ENCODE measurements at places on chromosomes 3 and 15.

DNA sequence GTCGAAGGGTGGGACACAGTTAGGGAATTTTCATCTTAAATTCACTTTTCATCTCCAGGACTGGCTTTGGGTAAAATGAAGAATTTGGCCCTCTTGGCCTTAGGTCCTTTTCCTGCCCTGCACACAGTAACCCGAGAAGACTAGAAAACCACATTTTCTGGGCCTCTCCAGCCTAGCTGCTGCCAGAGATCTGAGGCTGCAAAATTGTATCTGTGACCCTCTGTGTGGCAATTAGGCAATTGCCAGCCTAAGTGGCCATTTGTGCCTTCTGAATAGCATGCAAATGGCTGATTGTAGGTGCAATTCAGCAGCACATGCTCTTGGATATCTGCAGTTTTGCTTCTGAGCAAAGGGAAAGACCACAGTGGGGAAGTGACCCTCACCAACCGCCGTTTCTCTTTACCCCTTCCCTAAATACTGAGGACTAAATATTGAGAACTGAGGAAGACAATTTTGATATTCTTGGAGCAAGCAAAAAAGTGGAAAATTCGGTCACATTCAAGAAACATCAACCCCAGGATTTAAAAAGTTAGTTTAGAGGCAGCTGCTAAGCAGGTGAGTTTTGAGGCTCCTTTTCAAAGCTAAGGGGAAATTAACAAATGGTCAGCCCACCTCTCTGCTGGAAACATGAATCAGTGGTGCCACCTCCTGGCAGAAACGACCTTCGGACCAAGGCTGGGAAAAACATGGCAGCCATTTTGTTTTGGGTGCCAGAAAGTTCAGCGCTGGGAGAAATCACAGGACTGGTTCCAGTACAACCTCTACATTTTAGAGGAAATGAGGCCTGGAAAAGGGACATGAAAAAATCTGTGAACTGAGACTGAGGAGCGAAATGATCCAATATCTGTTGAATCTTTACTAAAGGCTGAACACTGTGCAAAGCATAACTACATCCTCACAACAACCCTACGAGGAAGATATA is 56.6 kb upstream of the PRTG start:
- DNase-seq = no peak

DNA sequence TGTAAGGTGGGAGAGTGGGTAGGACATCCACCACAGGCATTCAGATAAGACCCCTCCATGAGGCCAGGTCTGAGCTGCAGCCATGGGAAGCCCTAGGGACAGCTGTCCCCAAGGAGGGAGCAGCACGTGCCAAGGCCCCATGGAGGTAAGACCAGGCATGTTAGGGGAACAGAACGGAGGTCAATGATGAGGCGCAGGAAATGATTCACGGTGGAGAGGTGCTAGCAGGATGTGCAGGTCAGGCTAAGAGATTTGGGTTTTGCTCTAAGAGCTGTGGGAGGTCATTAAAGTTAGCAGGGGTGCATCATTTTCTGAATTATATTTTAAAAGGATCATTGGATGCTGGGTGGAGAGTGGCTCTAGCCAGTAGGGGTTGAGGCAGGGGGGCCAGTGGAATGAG is 66.4 kb upstream of the SNRPA1 start:
- DNase-seq = no peak

DNA sequence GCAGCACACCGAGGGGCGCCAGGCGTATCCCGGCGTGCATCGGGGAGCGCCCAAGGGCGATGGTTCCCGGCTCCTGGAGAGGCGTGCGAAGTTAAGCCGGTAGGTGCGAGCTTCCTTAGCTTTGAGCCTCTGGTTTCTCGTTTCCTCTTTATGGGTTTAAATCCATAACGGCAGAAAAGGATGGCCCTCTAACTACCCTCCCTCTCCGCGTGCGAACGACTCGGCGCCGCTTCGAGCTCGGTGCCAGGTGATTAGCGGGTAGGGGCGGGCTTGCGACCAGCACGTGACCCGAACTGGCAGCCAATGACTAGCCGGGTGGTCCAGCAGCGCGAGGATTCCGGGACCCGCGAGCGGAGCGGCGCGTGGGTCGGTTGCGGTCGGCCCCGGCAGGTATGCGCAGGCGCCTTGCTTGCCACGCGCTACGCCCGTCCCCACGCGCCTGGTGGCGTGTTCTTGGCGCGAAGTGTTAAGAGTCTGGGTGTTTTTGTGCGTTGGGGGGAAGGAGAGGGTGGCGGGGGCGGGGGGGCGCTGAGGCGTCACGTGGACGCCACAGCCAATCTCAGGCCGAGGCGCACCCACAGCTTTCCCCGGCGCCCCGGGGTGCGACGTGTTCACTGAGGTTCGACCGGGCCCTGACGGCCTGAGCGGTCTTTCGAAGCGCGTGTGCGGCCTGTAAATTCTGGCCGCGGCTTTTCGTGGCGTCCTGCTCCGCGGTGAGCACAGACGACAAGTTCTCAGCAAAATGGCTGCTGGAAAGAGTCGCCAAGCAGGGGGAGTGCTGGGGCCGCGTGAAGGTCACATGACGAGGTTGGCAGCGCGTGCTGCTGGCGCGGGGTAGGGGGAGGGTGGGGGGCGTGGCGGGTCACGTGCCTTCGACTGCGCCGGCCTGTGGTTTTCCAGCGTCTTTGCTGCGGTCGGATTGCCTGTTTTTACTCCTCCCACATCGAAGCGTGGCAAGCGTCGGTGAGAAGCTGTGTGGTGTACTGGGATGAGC is 38.7 kb upstream of the MGA start:
- DNase-seq = peak; percentile 38

DNA sequence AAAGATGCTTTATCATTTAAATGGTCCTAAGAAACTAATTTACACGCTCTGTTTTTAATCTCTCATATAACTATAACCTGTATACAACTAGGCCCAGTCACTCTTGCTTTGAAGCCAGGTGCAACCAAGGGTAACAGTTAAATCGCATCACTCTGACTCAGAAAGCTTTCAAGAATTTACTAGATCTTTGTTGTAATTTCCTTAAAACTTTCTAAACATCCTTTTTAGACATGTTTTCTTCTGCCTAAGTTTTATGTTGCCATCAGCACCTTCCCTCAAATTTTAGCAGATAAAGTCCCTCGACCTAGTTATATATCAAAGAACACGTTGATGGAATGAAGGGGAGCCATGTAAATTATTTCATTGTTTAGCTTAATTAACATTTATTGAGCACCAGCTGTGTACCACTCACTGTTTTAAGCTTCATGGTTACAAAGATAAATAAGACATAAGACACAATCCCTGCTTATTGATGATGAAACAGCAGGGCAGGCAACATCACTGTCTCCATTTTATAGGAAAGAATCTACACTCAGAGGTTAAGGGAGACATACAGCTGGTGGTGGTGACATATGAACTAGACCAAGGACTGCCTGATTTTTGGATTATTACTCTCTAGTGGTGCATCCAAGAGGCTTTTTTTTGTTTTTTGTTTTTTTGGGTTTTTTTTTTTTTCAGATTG is 101.0 kb downstream of the CD200R1L start:
- DNase-seq = no peak

- no peak for DNase-seq
Observed at GRCh38 chr3:51968883-51969678, 1.8 kb upstream of the PCBP4 start.

DNA sequence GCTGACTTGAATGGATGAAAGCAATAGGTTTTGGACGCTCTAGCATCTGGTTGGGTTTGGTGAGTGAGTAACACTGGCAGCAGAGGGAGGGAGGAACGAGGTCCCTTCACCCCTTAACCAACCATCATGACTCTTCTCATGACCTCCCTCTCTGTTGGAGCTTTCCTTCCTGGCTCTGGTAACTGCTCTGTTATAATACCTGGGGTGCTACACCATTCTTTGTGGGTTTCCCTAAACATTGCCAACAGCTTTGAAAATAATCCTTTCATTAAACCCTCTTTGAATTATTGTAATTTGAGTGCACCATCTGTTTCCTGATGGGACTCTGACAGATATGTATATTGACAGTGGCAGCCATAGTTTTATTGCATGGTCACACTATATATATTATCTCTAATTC is 146.2 kb upstream of the PTPRG start:
- no peak for DNase-seq

- no peak for DNase-seq
Observed at GRCh38 chr3:39325236-39325635, 4.3 kb upstream of the CCR8 start.

DNA sequence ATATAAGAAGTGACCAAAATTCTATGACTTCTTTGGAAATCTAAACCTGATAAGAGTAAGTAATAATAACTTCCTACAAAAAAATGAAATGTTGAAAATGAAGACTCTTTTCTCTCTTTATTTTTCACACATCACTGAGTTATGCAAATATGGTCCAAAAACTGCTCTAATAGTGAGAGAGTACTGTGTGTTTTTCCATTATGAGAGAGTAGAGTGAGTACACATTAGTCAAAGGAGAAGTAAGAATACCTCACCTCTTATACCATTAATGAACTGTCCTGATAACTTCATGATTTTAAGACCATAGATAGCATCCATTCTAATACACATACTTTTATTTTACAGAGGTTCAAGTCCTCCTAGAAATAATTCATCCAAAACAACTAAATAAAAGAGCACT is 1310.2 kb downstream of the SI start:
- DNase-seq = no peak

- peak; percentile 60 for DNase-seq
Observed at GRCh38 chr15:78108300-78109084, 16.1 kb downstream of the SH2D7 start.

DNA sequence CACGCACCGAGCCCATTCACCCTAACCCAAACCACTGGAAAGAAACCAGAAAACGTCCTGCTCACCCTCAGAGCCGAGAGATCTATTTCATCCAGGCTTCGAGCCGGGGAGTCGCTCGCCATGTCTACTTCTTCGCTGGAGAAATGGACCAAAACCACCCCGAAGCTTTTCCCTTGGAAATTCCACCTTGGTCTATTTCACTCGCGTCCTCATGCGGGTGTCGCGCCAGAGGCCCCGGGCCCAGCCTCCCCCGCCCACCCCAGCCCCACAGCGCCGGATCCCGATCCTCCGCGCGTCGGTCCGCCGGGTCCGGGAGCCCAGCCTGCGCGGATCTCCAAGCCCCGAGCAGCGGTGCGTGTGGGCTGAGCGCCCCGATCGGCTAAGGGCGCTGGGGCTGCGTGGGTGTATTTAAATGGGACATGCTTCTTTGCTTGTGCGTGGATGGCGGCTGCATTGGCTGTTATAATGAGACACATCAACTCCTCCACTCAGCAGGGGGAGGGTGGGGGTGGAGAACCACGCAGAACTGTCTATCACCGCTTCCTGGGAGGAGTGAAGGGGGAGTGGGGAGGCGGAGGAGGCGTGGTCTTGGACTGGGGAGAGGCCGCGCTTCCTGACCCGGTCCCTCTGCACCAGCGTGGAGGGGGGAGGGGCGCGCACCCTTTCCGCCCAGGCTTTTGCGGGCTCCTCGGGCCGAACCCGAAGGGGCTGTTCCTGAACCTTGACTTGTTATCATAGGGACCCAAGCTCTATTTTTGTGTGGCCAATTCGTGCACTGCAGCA is at the start of gene TNIK:
TSS of gene TNIK (minus strand) at position 464 of the 783 bp plus-strand sequence. CDS start at position 122, 342 bp downstream.
- peak; percentile 49 for DNase-seq

DNA sequence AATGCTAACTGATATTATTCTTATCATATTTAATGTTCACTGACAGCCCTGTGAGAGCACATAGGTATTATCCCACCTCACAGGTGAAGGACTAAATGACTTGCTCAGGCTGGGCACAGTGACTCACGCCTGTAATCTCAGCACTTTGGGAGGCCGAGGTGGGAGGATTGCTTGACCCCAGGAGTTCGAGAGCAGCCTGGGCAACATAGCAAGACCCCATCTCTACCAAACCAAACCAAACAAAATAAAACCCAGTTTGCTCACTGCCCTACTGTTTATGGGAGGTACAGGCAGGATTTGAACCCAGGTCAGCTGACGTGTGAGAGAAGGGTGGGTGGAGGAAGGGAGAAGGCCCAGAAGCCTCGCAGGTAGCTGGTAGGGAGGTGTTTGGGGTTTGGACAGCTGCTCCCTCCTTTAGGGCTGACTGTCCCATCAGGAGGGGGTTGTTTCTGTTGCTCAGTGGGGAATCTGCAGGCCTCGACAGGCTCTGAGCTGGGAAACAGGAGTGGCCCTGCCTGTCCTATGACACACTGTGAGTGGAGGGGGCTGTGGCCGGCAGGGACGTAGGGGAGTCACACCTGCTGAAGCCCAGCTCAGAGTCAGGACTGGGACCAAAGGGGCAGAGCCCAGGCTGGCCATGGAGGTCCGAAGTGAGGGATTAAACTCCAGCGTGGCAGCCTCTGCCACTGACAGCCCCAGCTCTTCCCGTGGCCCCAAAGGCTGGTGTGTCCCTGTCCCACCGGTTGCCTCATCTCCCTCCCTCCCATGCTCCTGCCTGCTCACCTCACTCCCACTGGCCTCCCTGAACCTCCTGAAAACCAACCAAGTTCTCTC is 25.3 kb downstream of the BHLHE40 start:
- no peak for DNase-seq

DNA sequence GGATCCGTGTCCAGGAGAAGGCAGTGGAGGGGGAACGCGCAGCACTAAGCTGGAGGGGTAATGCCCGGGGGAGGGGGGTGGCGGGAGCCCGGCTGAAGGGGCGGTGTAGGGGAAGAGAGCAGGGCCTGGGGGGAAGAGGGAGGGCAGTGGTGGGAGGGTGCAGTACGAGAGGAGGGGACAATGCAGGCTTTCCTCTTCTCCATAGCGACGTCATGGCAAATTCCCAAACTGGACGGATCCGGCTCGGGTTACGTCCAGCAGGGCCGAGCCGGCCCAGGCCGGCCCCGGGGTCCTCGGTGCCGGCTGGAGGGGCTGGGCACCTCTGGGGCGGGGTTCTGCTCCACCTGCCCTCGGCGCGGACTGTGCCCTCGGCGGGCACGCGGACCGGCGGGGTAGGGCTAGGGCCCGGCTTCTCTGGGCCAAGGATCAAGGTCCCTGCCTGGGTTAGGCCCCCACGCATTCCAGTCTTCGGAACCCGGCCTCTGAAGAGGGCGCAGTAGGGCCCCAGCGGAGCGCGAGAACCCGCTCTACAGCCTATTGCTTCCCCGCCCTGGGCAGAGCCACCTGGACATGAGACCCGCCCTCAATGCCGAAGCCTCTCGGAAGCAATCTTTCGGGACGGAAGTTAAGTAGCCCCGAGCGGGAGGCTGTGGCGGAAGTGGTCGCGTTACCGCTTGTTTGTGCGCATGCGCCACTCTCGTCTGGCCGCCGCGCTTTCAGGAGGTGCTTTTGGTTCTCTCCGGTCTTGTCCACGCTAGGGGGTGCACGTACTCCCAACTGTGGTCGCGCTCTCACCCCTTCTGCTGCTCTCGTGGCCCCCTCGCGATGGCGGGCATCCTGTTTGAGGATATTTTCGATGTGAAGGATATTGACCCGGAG is 1.4 kb downstream of the POLR2H start:
- DNase-seq = peak; percentile 94

GRCh38 chr15:25092661-25093060 is 137.9 kb downstream of the SNRPN start:
- DNase-seq = no peak

DNA sequence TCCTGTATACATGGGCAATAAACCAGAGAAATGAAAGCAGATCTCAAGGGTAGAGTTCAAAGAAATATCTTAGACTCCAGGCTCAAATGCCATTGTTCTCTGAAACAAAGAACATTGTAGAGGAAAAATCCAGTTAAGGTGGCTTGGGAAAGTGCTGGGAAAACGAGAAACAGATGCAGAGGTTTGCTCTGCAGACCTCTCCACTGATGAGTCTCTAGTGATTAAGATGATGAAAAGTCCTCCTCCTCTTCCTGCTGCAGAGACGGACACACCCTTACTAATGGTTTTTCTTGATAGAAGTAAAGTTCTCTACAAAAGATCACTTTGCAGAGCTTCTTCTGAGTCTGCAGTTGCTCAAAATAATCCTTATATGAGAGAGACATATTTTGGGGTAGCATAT is 264.7 kb downstream of the GABRG3 start:
- DNase-seq = no peak

- DNase-seq = no peak
Observed at GRCh38 chr15:72340366-72340765, 20.4 kb upstream of the CELF6 start.

- peak; percentile 89 for DNase-seq
Observed at GRCh38 chr3:79297245-79297960, 470.4 kb downstream of the ROBO1 start.

Data from AG09319 (cell line).